ENCODE measurements at places on chromosomes 7 and 10.

DNA sequence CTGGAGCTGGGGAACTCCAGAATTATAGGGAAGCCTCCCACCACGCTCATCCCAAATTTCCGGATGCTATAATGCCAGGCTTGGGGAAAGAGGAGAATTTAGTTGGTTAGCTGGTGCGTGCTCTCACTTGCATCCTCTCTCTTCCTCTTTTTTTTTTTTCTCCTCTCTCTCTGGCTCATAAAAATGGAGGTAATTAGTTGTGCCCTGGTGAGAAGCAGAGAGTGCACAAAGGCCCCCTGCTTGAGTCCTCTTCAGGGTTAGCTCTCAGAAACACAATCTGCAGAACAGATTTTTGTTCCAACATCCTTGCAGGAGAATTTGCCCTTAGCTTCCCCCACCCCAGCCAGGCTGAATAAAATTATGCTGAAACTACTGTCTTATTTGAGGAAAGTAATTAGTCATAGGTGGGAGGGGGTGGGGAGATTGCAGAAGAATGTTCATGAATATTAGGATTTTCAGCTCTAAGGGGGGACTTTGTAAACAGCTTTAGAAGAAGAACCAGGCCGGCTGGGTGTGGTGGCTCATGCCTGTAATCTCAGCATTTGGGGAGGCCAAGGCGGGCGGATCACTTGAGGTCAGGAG lies 7.6 kb downstream of the SERPINE1 start:
- no peak for ATAC-seq

DNA sequence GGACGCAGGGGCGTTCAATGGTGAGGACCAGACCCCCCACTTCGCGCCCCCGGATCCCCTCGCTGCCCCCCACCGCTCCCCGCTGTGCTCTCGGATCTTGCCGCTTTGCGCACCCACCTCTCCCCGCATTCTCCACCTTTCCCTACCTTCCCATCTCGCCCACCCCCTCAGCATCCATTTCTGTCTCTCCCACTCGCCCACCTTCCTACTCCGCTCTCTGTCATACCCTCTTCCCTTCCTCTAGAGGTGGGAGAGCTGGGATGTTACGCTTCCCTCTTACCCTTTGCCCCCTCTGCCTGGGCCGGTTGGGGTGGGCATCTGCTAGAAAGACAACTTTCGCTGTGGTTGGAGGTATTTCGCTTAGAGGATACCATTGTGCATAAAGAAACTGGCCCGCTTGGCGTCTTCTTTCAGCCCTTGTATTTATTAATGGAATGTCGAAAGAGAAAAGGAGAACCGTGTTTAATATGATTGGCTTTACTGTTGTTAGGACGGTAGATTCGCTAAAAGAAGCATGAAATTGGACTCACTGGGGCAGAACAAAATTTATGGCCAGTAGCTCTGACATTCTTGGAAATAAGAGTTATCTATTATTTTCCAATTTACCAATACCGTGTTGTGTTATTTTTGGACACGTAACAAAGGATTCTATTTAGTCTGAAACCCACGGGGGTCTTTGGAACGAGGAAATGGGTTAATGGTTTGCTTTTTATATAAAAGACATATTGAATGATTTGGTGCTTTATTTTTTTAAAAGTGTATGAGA lies 873 bp downstream of the PRKAR2B start:
- no peak for ATAC-seq

DNA sequence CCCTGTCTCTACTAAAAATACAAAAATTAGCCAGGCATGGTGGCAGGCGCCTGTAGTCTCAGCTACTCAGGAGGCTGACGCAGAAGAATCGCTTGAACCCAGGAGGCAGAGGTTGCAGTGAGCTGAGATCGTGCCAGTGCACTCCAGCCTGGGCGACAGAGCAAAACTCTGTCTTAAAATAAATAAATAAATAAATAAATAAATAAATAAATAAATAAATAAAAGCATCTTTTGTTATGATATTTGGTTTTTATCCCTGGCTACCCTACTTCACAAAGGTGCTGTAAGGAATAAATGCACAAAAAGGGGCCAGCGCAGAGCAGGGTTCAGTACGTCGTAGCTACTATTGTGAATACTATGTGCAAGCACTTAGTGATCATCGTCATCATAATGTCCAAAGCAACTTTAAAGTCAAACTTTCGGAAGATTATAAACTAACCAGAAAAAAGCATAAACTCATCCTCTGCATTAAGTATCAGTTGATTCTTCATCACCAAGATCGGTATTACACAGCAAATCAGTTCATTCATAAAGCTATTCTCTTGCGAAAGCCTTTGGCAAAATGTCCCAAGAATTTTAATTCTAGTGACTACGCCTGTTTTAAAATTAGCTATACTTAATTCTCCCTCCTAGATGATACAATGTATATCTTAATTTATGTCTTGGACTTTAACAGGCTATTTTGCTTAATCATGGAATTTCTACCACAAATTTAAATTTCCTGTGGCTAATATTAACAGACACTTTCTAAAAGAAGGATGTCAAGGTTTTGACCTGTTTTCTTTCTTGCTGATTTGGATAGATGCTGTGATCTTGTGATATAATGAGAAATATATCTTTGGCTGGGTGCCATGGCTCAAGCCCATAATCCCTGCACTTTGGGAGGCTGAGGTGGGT lies 7.6 kb upstream of the NFE2L3 start:
- ATAC-seq = no peak

DNA sequence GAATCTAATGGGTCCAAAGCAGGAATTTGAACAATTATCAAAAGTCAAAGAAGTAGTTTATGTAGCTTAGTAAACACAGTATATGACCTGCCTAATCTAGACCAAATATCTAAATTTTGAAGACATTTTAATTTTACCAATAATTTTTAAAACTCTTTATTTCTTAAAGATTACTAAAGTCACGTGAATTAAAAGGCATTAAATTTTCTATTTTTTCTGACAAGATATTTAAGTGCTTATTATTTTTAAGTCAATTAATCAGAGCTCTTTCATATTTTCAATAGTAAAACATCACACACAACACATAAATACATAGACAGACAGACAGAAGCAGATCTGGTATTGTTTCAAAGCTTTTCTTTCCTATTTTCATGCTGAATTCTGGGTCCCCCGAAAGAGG lies 89.5 kb downstream of the ZNF467 start:
- ATAC-seq = no peak

DNA sequence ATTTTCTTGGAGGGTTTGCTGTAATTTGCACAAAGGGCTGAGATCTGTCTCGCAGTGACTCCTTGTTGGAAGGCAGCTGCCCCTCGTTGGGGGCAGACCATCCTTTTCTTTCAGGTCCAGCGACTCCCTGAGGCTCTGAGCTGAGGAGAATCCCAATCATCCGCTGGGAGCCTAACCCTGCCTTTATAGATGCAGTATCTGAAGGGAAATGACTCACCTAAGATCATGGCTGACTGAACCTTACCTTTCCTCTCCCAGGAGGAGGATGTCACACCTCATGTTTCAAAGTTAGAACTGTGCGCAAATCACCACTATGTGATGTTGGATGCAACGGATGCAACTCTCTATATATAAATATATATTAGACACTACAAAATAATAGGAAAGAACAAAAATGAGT lies 36.4 kb upstream of the MXI1 start:
- ATAC-seq = peak; percentile 51

- no peak for ATAC-seq
Measured at GRCh38 chr10:78779339-78779955, 289.3 kb upstream of the ZMIZ1 start.

DNA sequence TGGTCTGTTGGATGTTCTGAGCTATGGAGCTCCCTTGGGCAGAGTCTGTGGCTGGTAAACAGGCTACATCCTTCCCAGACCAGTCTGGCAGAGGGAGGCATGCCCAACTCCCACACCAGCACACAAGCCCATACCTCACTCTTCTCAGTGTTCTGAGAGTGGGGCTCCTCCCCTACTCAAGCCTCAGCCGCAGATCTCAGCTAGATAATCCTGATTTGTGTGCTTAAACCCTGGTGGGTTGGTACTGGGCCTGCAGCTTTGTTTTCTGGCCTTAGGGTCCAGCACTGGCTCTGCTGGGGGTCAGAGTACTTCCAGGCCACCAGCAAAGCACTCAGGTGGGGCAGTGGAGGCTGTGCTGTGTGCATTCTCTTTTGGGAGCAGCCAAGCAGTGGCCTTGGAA lies 70.4 kb downstream of the MGAM2 start:
- no peak for ATAC-seq

DNA sequence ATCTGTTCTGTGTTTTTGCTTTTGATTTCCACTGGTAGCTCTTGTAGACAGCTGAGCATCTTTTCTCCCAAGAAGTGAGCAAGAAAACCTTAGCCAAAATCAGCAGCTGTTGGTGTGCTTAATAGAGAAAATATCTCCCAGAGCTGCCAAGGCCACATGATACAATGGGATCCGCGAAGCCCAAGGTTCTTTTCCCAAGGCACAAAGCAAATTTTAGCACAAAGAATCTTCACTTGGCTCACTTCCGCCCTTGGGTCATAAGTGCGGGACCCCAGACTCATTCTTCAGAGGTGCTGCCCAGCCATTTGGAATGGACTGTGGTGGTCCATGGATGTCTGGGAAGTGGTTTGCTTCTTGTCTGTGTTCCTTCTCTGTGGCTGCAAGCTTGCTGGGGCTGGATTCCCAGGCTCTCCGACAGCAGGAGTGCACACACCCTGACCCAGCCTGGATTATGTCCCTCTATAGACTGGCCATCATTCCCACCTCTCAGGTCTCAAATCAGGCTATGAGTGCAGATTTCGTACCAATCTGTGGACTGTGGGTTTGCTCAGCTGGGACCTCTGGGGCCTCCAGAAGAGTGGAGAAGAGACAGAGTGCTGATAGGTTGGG lies 93.0 kb upstream of the TMEM72 start:
- ATAC-seq = no peak

DNA sequence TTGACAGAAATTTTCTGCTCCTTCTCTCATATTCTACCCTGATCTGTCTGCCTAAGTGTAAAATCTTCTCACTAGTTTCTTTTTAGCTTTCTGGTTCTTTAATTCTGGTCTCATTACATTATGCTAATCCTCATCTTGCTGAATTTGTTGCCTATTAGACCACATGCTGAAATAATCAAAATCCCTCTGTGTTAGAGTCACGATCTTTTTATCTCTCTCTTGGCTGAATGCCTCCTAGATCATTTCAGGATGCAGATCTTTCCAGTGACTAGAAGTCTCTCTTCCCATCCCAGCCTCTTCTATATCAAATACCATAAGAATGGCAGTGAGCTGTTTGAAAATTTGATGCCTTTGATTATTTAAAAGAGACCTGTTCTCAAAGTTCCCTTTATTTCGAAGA lies 661.9 kb downstream of the SORCS1 start:
- no peak for ATAC-seq

- ATAC-seq = no peak
Measured at GRCh38 chr10:64558094-64558835, 1037.1 kb downstream of the REEP3 start.

DNA sequence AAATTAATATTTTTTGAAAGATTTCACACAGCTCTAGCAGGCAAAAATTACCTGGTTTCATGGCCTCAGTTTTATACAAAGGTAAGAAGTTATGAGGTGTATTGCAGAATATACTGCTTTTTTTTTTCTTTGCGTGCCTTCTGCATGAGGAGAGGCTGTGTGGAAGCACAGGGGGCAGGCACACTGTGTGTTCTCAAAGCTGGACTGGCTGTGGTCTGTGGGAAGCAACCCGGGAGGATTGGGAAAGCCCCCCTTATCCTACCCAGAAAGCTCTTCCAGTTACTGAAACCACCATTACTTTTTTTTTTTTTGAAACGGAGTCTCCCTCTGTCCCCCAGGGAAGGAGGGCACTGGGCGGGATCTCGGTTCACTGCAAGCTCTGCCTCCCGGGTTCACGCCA lies 25.0 kb downstream of the ADARB2 start:
- ATAC-seq = no peak

GRCh38 chr10:12067336-12067735 lies 1.4 kb upstream of the DHTKD1 start:
- no peak for ATAC-seq

- ATAC-seq = no peak
Measured at GRCh38 chr7:82021036-82021435, 251.2 kb upstream of the HGF start.

- no peak for ATAC-seq
Measured at GRCh38 chr10:67487199-67487598, 208.8 kb downstream of the CTNNA3 start.

DNA sequence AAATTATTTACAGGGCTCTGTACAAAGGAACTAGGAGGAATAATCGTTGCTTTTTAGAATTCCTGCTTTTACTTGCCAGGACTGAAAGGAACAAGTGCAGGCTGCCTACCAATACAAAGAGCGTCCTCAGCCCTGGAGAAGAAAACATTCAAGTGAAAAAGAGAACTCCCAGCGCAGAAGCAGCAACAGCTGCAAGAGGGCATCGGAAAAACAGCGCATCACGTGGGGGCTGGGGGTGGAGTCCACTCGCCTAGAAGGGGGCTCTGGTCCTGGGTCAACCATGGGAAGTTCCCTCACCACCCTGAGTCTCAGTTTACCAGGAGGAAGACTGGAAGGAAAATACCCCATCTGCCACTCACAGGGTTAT lies 385 bp upstream of the C10orf90 start:
- ATAC-seq = no peak

DNA sequence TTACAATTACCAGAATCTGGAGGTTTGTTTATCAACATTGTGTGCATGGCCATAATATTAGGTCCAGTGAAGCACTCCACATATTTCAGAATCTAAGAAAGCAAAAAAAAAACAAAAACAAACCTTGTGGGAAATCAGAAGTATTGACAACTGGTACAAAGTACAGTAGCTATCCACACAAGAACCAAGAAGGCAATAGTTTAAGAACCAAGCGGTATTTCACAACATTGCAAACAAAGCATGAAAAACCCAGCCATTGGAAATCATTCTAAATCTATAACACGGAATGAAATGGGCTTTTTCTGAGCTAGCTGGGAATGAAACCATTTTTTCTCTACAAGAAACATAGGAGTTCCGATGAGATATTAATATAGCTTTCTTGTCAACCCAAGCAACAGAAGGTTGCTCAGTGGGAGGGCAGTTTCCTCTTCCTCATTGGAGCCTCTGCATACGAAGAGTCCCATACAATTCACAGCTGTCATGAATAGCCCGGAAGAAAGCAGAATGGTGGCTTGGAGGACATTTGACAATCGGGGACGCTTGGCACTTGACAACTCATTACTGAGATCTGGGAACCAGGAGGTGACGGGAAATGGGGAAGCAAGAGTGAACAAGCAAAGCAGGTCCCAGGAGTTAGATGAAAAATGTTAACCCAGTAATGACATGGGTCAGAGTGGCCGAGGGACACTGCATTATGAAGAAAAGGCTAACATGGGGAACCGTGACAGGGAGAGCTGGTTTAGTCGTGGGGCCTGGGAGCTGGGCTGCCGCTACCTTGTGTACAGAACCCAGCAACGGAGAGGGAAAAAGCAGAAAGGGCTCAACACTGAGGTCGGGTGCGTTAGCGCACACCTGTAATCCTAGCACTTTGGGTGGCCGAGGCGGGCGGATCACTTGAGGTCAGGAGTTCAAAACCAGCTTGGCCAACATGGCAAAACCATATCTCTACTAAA lies 7.8 kb downstream of the PHYH start:
- no peak for ATAC-seq

GRCh38 chr10:102661658-102662028 lies 17.4 kb downstream of the TRIM8 start:
- ATAC-seq = peak; percentile 9
